Activated naive CD4-positive, alpha-beta T cell (primary cell): ENCODE measurements at places on chromosomes 1 and 21.

GRCh38 chr1:108913105-108913948, 36.5 kb downstream of the GPSM2 start:
- DNase-seq, result no peak

GRCh38 chr1:247517795-247518612, 18.2 kb downstream of the OR2C3 start:
- no peak for DNase-seq

DNA sequence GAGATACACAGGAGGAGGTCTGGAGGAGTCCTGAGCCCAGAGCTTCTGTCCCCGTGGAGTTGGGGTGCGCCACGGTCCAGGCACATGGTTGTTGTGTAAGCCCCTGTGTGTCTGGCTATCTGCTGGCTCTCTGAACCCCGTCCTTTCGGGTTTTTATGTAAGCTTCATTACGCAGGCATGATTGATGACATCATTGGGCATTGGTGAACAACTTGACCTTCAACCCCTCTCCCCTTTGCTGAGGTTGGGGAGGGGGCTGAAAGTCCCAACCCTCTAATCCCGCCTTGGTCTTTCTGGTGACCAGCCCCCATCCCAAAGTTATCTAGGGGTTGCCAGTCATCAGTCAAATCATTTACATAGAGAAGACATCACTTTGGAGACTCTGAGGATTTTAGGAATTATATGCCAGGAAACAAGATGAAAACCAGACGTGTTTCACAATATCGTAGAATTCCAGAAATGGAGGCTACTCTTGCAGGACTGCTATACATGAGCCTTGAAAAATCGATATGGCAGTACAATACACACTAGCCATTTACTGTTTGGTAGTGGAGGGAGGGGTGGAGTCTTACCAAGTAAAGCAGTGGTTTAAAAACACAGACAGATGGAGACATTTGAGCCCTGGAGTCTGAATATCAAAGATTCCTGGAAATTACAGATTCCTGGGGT, 69.8 kb upstream of the SCAF4 start:
- no peak for DNase-seq

DNA sequence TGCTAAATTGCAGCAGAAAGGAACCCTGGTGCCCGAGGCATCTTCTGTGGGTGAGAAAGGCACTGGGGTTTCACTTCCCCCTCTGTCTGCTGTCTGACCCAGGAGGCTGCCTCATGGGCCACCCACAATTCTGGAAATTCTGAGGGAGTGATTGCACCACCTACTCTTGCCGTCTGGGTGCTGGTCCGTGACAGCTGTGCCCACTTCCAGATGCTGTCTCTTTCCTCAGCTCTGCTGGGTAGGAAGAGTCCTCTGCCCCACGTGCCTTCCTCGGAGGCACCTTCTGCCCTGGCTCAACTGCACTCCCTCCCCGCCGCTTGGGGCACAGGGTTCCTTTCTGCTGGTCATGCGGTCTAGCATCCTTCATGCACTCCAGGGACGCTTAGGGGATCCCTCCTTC, 96.3 kb downstream of the ARHGEF10L start:
- DNase-seq, result no peak

DNA sequence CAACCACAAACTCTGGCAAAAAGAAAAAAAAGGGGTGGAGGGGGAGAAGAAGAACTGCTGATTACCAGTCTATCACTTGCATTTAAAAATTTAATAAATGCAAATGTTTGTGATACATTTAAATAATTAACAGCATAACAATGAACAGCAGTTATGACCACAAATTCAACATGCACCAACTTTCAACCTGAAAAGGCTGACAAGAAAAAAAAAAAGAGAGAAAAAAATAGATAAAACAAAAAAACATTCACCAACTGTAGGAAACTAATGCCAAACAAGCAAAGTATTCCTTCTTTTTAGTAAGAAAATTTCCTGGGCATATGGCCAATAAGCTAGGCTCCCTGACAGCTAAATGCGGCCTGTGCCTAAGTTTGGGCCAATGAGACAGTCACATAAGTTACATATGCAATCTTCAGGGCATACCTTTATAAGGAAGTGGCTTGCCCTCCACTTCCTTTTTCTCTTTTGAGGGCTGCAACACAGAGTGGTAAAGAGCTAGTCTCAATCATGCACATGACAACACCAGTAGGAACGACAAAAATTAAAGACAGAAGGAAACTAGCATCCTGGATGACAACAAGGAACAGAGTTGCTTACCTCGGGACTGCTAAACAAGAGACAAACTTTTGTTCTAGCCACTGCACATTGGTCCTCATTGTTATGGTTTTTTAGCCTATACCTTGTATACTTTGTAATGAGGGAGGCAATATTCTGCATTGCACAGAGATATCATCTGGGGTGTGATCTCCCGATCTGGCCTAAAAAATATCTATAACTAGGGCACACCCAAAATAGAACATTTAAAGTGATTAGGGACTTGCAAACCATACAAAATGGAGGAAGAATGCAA, 24.2 kb upstream of the PHTF1 start:
- no peak for DNase-seq

DNA sequence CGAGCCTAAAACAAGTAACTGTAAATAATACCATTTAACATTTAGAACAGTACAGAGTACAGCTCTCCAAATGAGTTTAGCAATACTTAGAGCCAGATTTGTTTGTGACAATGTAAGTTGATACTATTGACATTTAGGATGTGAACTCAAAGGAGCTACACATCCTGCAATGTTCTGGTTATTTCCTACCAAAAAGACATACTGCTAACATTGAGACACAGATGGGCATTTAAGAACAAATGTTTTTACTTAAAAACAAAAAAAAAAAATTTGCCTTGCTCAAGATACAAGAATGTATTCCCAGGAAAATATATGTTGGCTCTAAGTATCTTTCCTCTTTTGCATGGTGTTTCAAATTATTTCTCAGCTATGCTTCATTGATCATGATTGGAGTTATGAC, 1464.8 kb upstream of the PRMT6 start:
- DNase-seq, result no peak

DNA sequence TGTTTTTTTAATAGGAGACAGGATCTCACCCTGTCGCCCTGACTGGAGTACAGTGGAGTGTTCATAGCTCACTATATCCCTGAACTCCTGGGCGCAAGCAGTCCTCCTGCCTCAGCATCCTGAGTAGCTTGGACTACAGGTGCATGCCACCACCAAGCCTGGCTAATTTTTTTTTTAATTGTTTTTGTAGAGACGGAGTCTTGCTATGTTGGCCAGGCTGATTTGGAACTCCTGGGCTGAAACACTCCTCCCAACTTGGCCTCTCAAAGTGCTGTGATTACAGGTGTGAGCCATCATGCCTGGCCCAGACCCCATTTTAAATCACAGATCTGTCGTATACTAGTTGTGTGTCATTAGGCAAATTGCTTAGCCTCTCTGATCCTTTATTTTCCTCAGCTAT, 161.1 kb downstream of the DYRK1A start:
- no peak for DNase-seq

DNA sequence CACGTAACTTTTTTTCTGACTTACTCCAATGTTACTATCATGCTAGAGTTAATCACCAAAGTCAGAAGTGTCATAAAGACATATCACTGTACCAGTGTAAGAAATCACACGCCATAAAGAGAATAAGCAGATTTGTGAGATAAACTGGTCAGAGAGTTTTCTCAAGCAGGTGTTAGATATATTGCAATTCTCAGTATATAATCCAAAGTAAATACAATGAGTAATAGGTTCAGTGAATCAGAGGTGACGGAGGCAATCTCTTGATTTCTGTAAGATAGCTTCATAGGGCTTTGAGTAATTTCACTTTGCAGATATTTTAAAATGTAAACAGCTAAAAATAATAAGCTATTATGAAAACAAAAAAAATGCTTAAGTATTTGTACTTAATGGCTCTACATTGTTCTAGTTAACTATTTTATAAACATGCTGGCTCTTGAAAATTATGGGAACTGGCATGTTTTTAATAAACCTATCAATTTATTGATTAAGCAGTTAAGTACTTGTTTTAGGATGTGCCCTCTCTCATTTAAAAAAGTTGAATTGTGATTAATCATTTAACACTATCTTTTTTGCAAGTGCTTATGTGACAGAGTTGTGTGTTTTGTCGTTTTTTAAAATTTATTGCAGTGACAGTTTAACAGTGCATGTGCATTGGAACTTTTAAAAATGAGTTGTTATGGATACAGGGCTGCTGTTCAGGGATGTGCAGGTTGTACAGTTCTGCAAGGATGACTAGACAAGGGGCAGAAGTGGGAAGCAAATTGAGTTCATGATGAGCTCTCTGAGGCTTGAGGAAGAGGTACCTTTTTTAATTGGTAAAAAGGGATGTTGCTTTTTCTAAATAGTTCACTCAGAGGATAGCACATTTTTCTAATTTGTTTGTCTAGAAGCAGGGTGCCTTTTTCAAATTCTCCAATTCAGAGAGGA, 119.1 kb downstream of the USP25 start:
- DNase-seq, result no peak

DNA sequence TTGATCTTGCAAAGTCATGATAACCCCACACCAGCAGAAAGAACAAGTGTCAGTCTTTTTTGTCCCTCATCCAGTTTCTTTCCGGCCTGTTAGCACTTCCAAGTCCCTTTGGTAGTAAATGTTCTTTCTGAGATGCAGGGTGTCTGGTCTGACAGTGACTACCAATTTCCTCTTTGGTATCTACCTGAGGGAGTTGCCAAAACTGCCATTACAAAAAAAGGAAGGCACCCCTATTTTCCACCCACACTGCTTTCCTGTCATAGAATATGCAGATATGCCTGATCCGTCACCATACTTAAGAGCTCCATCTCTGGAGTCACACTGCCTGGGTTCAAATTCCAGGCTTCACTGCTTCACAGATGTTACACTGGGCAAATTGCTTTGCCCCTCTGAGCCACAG, 72.4 kb downstream of the ZNF281 start:
- no peak for DNase-seq

DNA sequence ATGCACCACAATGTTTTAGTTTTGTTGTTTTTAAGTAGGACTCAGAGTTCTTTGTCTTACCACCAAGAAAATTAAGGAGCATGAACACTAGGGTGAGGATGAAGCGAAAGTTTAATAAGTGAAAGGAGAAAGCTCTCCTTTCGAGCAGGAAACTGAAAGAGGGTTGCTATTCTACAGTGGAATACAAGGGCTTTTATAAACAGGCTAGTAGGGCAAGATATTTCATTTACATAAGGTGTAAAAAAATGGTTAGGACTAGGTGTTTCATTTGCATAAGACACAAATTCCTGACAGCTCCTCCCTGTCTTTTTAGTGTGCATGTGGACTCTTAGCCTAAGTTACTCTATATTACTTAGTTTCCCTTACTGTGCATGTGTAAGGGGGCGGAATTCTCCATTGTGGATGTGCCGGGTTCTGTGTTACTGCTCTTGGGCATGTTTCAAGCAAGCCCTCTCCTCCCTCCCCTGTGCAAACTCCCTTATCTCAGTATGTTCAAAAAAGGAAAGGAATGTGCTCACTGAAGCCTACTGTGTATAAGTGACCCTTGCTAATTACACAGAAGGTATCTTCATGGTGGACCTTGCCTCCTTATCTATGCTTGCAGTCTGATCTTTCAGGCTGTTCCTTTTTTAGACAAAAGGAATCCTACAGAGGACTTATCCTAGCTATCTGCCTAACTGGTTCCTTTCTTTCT, 7.3 kb downstream of the TSHB start:
- DNase-seq, result no peak

- no peak for DNase-seq
Measured at GRCh38 chr1:163412221-163412620, 90.5 kb downstream of the NUF2 start.

- no peak for DNase-seq
Measured at GRCh38 chr1:234519506-234519905, 40.5 kb upstream of the TARBP1 start.

DNA sequence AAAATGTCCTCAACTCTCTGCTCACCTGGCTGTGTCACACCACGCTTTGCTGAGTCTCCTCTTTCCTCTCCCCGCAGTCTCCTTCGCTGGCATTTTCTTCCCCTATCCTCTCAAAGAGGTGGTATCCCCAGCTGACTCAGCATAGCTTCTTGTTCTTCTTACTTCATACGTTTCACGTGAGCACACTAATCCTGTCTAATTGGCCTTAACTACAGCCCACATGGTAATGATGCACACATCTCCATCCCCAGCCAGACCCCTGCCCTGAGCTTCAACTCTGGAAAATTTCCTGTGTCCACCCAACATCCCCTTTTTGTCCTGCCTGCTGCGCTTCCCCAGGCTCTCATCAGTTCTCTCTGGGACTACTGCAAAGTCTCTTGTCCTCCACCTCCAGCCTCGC, 169.8 kb downstream of the TTLL7 start:
- no peak for DNase-seq

DNA sequence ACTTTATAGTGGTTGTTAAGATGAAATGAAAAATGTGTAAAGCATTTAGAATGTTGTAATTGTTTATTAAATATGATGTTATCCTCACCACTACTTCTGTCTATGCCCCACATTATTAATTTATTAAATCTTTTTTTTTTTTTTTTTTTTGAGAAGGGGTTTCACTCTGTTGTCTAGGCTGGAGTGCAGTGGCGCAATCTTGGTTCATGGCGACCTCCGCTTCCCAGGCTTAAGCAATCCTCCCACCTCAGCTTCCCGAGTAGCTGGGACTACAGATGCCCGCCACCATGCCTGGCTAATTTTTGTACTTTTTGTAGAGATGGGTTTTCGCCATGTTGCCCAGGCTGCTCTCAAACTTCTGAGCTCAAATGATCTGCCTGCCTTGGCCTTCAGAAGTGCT, 7.5 kb downstream of the KCNA10 start:
- DNase-seq, result no peak

DNA sequence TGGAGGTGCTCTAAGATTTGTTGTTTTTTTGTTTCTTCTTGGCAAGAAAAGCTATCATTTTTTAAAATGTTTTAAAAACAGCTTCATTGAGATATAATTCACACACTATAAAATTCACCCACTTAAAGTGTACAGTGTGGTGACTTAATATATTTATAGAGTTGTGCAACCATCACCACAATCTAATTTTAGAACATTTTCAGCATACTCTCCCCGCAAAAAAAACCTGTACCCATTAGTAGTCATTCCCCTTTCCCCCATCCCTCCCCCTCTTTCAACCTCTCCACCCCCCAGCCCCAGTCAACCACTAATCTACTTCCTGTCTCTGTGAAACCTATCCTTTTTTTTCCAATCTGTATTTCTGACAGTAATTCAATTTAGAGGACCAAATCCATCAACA, 30.6 kb downstream of the ZC3H11B start:
- no peak for DNase-seq

DNA sequence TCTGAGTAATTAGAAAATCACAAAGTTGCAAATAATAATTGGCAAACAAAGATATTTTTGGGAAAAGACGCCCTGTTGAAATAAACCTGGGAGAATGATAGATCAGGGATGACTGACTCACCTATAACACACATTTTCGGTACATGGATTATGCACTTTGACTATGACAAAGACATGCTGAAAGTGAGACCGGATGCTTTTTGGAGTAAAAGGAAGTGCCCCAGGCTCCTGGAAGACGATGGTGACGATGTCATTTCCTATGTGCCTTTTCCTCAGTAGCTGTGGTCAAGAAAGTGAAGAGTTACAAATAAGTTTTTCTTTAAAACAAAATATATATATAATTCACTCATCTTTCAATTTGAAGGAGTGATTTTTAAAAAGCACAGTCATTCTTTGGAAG, 158.7 kb downstream of the SIPA1L2 start:
- DNase-seq, result no peak
